ENCODE measurements at places on chromosomes 5 and 9.

DNA sequence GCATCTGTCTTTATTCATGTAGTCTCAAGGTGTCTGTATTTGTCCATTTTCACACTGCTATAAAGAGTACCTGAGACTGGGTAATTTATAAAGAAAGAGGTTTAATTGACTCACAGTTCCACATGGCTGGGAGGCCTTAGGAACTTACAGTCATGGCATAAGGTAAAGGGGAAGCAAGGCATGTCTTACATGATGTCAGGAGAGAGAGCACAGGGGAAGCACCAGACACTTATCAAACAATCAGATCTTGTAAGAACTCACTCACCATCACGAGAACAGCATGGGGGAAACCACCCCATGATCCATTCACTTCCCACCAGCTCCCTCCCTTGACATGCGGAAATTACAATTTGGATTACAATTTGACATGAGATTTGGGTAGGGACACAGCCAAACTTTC is 44.2 kb downstream of the NLN start:
- DNase-seq: no peak

GRCh38 chr9:72753266-72753893 is 199.5 kb downstream of the ALDH1A1 start:
- no peak for DNase-seq

GRCh38 chr5:52983731-52984636 is 5.2 kb upstream of the ITGA2 start:
- DNase-seq: no peak

DNA sequence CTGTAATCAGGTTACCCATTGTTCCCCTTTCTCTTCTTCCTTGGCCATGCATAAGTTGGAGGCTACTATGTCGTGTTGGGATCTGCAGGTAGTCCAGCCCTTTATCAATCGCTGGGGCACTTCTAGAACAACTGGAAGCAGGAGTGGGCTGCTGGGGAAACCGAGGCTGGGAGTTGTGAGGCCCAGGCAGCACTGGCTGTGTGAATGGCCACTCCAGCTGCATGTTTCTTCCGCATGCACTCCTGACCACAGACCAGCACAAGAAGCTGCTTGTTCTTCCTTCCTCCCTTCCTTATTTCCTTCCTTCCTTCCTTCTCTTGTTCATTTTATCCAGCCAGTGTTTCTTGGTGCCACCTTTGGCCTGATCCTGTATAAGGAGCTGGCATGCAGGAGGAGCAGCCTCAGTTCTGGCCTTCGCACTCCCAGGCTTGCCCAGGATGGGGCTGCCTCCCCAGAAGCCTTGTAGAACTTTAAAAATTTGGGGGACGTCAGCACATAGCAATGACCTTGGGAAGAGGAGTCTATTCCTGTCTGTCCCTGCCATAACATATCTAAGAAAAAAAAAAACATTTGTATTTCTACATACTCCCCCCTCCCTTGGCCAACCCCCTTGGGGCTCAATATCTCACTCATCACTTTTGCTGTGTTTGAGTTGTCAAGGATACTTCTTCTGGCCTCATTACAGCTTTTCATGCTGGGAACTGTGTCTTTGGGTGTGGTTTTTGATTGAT is 20.8 kb upstream of the CXCL14 start:
- DNase-seq: no peak

GRCh38 chr5:88203981-88204750 is 64.5 kb downstream of the TMEM161B start:
- DNase-seq: no peak

GRCh38 chr5:31671339-31671741 is 32.4 kb downstream of the PDZD2 start:
- DNase-seq: no peak

DNA sequence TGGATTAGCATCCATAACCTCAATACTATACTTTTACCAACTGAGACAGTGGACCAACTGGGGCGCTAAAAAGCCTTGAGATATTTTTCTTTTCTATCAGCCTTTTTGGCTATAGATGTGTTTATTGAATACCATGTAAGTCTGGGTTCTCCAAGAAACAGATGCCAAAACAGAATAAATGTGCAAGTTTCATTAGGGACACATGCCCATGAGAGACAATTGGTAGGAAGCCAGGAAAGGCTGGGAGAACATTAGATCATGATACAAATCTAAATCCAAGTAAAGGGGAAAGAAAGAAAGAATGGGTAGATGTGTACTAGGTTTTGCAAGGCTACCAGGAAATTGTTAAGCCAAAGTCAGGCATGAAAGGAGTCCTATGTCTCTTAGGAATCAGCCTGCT is 152.5 kb downstream of the KCTD16 start:
- no peak for DNase-seq

DNA sequence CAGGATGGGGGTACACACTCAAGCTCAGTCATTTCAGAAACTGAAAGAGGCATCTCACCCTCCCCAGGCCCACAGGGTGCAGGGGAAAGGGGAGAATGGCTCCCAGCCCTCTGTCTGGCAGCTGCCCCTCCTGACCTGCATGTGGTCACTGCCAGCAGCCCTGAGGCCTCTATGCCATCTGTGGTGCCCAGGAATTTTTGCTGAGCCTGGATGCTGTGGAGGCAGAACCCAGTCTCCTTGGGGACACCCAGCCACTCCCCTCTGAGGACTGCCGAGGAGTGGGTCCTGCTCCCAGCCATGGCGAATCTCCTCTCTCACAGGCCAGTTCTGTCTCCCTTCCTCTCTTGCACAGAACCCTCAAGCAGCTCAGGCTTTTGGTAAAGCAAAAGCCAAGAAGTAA is 104.0 kb upstream of the ALDH1B1 start:
- no peak for DNase-seq

DNA sequence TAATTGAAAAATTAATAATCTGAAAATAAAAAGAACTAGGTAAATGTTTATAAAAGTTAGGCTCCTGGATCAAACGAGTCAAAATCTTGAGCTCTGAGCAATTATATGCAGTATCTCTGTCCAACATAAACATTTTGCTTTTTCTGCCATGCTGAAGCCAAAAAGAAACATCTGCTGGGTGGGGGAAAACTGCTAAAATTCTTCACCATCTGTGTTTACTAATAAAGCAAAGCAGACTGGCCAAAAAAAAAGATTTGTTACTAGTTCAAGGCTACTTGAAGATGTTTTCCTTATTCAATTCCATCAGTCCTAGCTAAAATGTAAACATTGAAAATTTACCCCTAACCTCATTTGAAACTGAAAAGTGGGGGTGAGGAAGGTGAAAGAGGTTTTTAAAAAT is 29.7 kb downstream of the GTF3C4 start:
- peak; percentile 4 for DNase-seq

- DNase-seq: no peak
Measured at GRCh38 chr5:133873449-133873848, 95.0 kb downstream of the C5orf15 start.

DNA sequence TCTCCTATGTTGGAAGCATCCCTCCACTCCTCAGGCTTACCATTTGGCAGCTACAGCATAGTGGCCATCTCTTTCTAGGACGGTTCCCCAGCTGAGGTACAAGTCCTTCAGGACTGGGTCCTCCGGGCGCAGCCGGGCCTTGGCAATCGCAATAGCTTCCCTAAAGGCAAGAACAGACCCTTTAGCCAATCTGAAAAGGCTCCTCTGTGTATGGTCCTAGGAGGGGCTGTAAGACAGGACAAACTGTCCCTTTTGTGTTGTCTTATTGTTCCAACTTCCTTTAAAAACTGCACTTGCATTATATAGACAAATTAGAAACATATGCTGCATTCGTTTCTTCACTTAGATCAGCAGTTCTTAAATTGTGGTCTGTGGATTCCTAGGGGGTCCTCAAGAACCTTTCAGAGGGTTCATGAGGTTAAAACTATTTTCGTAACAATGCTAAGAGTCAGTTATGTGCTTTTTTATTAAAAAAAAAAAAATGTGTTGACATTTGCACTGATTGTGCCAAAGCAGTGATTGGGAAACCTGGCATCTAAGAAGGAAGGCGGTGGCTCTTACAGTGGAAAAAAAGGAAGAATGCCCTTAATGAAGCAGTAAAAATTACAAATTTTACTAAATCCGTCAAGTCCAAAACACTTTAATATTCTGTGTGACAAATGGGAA is 38.7 kb downstream of the GEMIN5 start:
- no peak for DNase-seq

DNA sequence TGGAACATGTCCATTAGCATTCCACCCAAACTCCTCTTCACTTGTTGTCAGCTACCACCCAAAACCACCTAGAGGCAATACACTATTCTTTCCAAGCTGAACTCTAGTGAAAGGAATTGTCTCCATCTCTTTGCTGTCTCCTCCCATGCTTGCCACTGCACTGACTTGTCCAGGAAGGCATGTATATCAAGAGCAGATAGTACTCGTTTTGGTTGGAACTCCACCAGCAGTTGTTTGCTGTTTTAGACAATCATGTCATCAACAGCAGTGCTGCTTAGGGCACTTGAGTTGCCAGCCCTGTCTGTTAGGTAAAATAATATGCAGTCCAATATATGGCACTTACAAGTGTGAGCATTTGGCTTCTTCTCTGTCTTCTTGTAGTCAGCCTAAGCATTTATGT is 80.0 kb upstream of the SAP30L start:
- DNase-seq: no peak

GRCh38 chr5:9009931-9010651 is 535.8 kb downstream of the SEMA5A start:
- no peak for DNase-seq

- DNase-seq: no peak
Measured at GRCh38 chr5:76938177-76938576, 14.7 kb upstream of the CRHBP start.

DNA sequence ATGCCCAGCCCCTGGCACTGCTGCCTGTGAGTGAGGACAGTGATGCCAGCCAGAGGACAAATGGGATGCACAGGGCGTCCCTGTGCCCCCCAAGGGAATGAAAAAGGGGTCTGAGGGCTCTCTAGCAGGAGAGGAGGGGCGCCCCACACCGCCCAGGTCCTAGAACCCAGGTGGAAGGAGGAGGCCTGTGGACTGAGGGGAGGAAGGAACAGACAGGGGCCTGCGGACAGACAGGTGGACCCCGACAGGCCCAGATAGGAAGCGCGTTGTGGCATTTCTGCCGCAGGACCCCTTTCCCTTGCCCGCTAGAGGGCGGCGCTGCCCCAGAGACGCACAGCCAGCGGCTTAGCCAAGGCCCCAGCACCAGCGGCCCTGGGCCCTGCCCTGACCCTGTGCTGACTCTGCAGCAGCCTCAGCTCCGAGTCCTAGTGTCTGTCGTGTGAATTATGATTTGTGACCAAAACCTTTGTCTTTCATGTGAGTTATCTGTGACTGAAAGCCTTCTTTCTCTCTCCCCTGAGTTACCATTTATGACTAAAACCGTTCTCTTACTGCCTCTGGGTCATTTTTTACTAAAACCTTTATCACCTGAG is 30.7 kb downstream of the TRIP13 start:
- peak; percentile 27 for DNase-seq

DNA sequence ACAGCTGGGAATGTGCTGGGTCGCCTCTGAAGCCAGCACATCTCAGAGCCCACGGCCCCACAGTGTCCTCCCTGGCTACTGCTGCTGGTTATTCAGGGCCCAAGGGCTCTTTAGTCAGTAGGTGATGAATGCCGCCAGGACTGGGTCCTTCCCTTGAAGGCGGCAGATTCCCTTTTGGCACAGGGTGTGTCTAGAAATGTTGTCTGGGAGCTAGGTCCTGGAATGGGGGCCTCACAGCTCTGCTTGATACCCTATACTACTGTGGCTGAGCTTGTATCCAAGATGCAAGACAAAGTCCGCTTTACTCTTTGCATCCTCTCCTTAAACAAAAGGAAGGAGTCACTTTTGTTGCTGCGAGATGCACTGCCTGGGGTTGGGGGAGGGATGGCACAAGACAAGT is 33.1 kb downstream of the MEGF9 start:
- no peak for DNase-seq

DNA sequence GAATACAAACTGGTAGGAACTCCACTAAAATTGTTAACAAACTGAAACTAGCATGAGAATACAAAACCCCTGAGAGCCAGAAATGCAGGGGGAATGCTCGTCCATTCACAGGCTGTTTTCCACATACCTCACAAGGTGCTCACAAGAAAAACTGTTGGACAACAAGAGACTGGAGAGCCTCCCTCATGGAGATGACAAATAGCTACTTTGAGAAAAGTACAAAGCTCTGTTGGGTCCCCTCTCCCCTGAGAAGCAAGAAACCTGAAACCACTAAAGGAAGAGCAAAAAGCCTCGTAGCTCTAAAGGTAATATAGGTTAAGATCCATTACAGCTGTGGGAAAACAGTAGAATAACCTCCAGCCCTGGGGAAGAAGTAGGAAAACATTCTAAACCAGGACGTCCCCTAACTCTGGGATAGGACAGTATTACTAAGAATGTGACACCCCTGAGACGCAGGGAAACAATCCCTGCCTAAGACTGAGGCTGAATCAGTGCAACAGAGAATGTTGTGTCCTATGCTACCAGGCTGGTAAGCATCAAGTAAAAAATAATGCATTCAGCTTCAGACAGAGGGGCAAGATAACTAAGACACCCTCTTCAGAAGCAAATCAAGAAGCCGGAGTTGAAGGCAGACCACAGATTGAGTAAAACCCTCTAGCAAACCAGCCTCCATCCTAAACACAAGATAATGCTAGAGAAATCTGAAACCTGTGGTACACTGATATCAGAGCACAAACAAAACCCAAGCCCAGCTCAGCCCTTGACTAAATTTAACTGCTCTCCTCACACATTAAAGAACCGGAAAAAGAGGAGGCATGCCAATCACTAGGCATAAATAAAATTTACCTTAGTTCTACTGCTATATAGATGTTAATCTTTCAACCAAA is 160.2 kb downstream of the SSBP2 start:
- no peak for DNase-seq

DNA sequence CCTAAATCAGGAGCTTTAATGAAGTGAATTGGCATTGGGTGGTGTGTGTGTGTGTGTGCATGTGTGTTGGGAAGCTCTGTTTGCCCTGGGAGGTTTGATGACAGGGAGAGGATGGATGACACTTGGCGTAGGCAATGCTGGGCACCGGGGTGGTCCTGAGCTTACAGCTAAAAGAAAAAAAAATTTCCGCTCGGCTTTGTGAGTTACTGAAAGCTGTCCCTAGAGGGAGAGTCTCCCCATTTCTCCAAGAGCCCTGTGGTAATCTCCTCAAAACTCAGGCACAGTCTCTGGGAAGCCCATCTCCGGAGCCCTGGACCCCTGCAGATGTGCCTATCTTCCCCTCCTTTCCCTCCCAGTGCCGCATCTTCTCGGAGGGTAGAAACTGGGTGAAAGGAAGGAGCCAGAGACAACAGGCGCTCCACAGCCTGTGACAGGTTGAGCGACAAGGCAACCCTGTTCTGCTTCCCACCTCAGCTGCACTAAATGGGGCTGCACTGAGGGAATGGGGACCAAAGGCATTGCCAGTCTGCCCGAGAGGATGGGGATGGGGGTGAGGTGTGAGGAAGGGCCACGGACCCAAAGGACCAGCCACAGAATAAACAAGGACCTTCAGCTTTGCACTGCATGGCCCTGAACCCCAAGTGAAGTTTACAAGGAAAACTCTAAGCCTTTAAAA is 35.8 kb upstream of the TIFAB start:
- no peak for DNase-seq

- DNase-seq: no peak
Measured at GRCh38 chr9:116163293-116164055, 9.9 kb downstream of the PAPPA start.

DNA sequence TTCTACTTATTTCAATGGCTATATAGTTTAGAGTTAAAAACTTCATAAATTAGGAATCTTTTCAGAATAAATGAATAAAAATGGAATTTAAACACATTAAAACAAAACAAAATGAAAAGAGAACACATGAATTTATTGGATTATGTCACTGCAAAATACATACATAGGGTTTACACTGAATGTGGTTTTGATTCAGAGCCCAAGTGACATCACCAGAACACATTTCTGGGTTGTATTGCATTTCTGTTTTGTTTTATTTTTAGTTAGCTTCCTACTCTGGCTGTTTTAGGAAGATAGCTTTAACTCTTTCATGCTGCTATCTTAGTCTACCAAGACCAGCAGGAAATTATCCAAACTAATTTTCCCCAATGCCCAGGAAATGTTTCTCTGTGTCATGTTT is 1935.0 kb downstream of the EFNA5 start:
- DNase-seq: no peak
